Activated CD4-positive, alpha-beta memory T cell treated with anti-CD3 and anti-CD28 coated beads for 36 hours (primary cell): ENCODE measurements at places on chromosomes 6 and 20. TPM values are rescaled to one million over a fixed set of nuclear protein-coding genes. Genes with fewer than 3 reads are reported as not detected.

DNA sequence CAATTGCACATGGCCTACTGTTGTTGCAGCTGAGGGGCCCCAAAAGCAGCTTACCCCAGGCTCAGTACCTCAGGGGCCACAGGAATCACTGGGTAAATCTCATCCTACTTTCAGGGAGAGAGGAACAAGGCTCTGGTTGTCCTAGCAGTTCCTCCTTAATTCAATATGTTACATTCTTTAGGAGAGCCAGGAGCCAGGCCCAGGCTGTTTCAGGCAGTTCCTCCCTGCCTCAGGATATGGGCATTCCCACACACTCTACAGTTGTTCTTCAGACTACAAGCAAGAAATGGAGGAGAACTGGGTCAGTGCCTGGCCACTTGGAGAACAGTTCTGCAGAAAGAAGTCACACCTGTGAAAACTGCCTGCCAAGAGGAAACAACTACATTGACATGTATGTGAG is 9.6 kb upstream of the BTN3A2 start:
- peaks cover 5% of the 10 kb centered on the region for H3K4me1 ChIP-seq
- no peaks in the 10 kb centered on the region for H3K36me3 ChIP-seq
- no peak overlapping the region for H3K27ac ChIP-seq
- no peak for DNase-seq
- no peak overlapping the region for H3K4me3 ChIP-seq
- no peaks in the 10 kb centered on the region for H3K27me3 ChIP-seq

DNA sequence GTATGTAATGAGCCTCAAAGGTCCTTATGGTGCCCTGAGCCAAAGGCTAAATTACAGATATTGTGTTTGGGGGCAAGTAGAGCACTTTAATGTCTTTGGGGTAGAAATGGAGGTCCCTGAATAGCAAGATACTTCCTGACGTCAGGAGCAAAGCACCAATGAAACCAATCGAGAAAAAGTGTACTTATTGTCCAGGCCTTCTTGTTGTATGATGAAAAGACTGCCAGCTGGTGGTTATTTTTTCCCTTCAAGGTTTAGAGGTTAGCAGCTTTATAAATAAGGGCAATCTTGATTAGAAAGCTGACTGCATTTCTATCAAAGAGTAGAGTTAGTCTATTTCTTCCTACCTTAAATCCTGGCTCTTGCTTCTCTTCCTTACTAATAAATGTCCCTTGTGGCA is 76.1 kb upstream of the HSF2 start:
- no peak for DNase-seq
- H3K4me1 ChIP-seq = peaks cover 17% of the 10 kb centered on the region
- H3K27ac ChIP-seq = no peak overlapping the region

DNA sequence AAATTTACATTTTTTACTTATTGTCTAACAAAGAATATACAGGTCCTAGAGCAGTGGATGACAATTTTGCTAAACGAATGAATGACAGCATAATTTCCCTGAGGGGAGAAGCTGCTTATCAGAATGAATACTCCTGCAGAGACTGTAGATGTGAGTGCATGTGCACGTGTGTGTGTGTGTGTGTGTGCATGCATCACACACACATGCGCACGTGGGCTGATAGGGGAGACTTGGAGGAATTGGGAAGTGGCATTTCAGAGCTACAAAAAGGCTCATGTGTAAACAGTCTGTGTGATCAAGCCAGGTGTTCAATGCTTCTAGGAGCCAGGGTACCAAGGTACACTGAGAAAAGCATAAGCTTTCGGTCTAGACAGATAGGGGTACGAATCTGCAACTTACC is 93.5 kb upstream of the SASH1 start:
- no peaks in the 10 kb centered on the region for H3K36me3 ChIP-seq
- no peaks in the 10 kb centered on the region for H3K4me1 ChIP-seq
- DNase-seq = no peak
- no peak overlapping the region for H3K27ac ChIP-seq
- peaks cover 10% of the 10 kb centered on the region for H3K27me3 ChIP-seq
- no peak overlapping the region for H3K4me3 ChIP-seq

The BEND6 gene
- not detected for total RNA-seq

DNA sequence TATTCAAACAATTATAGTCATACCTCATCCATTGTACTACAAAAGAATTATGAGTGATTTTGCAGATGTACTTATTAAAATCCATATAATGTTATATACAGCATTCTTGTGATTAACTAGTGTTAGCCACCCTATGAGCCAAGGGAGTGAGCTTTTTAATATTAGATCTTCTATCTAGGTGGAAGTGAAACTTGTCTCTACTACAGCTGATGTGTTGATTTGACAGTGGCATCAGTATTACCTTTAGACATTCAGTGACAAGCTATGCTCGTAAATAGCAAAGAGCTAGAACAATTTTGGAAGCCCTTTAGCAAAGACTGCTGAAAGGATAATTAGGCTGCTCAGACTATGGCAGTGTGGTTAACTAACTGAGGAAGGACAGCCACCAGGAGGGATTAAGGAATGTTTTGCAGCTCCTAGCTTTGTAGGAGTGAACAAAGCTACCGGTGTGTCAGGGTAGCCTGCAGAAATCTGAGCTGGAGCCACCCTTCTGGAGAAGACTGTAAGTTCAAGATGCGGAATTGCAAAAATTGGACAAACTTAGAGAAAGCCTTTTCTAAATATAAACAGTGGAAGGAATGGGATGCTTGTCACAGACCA is 73.7 kb downstream of the AFG1L start:
- H3K4me3 ChIP-seq = no peak overlapping the region
- no peaks in the 10 kb centered on the region for H3K27me3 ChIP-seq
- H3K4me1 ChIP-seq = peaks cover 3% of the 10 kb centered on the region
- no peak overlapping the region for H3K27ac ChIP-seq
- H3K36me3 ChIP-seq = peaks cover 3% of the 10 kb centered on the region

DNA sequence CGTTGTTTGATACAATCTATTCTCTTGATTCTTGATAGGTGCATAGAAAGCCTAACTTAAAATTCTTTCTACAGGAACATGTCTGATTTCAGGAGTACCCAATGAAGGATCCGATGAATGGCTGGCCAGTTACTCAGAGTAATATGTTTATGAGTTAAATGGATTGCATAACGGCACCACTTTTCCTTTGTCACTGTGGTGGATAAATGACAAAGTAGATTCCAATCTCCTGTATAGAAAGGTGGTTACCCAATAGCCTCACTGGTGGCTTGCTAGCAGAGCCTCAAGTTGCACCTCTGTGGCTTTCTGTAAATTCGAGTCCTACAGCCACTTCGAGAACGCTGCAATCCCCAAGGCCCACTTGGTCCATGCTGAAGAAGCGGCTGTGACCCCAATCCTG is 28.4 kb downstream of the LHFPL5 start:
- H3K4me3 ChIP-seq = no peak overlapping the region
- H3K4me1 ChIP-seq = no peaks in the 10 kb centered on the region
- peaks cover 28% of the 10 kb centered on the region for H3K36me3 ChIP-seq
- DNase-seq = no peak
- H3K27me3 ChIP-seq = peaks cover 1% of the 10 kb centered on the region

- no peak overlapping the region for H3K27ac ChIP-seq
- no peak for DNase-seq
- H3K36me3 ChIP-seq = no peaks in the 10 kb centered on the region
These were observed 566.2 kb upstream of the NRSN1 start for GRCh38 chr6:23559587-23560343.

- no peak overlapping the region for H3K27ac ChIP-seq
- no peaks in the 10 kb centered on the region for H3K27me3 ChIP-seq
- H3K4me3 ChIP-seq = no peak overlapping the region
- H3K4me1 ChIP-seq = no peaks in the 10 kb centered on the region
- no peaks in the 10 kb centered on the region for H3K36me3 ChIP-seq
- no peak for DNase-seq
These were observed 23.9 kb upstream of the TINAG start for GRCh38 chr6:54284161-54284860.

The CALHM5 gene
- total RNA-seq = not detected

DNA sequence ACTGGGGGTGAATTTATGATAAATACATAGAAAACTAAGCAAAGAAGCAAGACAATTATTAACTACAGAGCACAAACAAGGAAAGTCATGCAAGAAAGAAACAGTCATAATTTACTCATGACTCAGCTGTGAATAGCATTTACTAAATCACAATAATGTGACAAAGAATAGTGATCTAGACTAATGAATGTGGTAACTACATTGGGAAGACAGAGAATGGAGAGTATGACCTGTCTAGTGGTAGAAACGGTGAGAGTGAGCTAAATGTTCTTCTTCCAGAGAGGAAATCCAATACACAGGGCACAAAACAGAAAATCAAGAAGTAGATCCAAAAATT is 153.5 kb upstream of the DST start:
- H3K27me3 ChIP-seq = peaks cover 2% of the 10 kb centered on the region
- no peak overlapping the region for H3K4me3 ChIP-seq
- no peaks in the 10 kb centered on the region for H3K4me1 ChIP-seq

The EYS gene
- total RNA-seq = not detected

DNA sequence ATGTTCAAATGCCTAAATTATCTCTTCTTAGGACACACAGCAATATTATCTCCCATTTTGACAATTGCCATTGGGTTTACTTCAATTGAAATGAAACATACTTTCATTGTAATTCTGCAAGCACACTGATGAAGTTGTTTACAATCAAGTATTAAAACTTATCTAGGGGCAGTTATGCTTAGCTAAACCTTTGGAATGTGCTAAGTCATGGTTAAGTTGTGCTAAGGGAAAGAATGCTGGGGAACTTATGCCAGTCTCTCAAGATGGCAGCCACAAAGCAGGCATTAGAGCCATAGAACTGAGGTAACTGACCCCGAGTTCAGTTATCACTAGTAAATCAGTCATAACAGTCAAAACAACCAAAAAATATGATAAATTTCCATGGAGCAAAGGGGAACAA is 59.1 kb upstream of the NT5E start:
- no peak for DNase-seq
- no peak overlapping the region for H3K27ac ChIP-seq
- H3K4me3 ChIP-seq = no peak overlapping the region
- H3K4me1 ChIP-seq = peaks cover 6% of the 10 kb centered on the region
- H3K36me3 ChIP-seq = no peaks in the 10 kb centered on the region

The KHDC1 gene
- 4.0 TPM for total RNA-seq

DNA sequence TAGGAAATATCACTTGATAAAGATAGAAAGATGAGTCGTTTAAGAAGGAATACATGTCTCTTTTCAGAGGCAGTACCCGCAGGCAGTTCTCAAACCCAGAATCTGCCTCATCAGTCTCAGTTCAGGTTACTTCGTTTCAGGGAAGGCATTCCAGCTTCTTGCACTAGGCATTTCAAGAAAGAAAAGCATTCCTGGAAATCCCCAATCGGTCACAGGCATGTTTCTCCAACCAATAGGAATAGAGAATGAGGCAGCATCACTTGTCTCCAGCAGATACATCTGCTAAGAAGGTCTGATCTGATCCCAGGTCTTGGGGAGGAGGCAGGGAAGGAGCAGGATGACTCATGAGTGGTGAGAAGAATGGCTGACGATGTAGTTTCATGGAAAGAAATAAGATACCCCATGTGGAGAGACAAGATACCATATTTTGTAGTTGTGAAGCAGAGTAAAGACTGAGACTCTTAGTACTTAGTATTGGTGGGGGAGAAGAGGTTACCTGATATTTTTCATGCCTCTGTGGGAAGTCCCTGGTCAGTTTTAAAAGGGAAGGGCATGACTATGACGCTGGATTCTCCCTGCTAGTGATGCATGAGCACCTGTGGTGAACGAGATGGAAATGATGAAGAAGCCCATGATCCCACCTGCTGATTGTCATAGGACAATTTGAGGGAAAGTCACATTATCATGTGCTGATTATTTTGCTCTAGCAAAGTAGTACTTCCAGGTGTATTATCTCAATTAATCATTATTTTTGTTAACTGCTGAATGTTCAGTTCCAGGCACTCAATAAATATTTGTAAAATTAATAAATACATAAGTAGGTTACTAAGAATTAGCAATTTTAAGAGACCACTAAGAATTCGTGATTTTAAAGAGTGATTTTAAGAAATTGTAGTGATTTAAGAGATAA is 20.3 kb upstream of the HLA-DRB1 start:
- no peak overlapping the region for H3K4me3 ChIP-seq
- no peaks in the 10 kb centered on the region for H3K36me3 ChIP-seq
- H3K4me1 ChIP-seq = peaks cover 14% of the 10 kb centered on the region
- H3K27me3 ChIP-seq = no peaks in the 10 kb centered on the region
- no peak overlapping the region for H3K27ac ChIP-seq
- DNase-seq = peak; percentile 46

DNA sequence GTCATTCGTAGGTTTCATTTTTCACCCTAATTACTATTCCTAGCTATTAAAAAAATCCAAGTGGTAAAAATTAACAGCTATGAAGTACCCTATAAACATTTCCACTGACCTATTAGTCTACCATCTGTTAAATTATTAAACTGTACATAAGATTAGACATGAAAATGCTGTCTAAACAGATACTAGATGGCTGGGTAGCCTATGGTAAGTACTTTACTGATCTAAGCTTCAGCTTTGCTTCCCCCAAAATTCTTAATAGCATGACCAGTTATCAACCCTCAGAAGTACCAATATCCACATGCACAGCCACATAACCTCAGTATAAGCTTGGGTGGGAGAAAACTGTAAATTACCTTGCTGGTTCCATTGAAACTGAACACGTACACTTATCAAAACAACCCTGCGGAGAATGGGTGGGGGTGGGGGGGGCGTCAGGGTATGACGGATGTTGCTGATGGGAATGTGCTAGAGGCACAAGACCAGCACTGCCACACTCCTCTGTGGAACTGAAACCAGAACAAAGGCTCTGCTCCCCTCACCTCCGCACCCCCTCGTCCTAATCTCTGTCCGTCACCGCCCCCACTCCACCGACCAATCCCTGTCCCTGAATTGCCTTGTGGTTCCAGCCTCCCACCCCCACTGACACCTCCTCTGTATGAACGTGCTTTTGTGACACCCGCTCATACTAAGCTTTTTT is 45.3 kb downstream of the B4GALT5 start:
- peak overlapping the region; percentile 38 for H3K27ac ChIP-seq
- H3K4me3 ChIP-seq = peak overlapping the region; percentile 34
- no peaks in the 10 kb centered on the region for H3K27me3 ChIP-seq
- DNase-seq = peak; percentile 88

The ZSCAN9 gene
- total RNA-seq = 3.0 TPM

- peaks cover 44% of the 10 kb centered on the region for H3K36me3 ChIP-seq
- no peaks in the 10 kb centered on the region for H3K27me3 ChIP-seq
- peak; percentile 90 for DNase-seq
- peak within 1 kb of the TSS; percentile 92 for H3K27ac ChIP-seq
These were observed at the start of gene HLA-F for GRCh38 chr6:29723262-29723665. Gene HLA-F (plus strand): TSS chr6:29723434. CDS start chr6:29723464, 30 bp downstream.

- DNase-seq = no peak
- H3K36me3 ChIP-seq = no peaks in the 10 kb centered on the region
These were observed 34.1 kb upstream of the LAMA4 start for GRCh38 chr6:112288475-112288874.

- peaks cover 11% of the 10 kb centered on the region for H3K4me1 ChIP-seq
- peaks cover 15% of the 10 kb centered on the region for H3K36me3 ChIP-seq
- H3K27ac ChIP-seq = no peak overlapping the region
- peaks cover 52% of the 10 kb centered on the region for H3K27me3 ChIP-seq
- no peak for DNase-seq
These were observed 16.2 kb downstream of the FOXC1 start for GRCh38 chr6:1625794-1626435.
